ENCODE measurements at places on chromosomes 13 and 19. TPM values are rescaled to one million over a fixed set of nuclear protein-coding genes. Genes with fewer than 3 reads are reported as not detected.
A peak's percentile ranks its signal among the peaks of the same experiment; 100 is the strongest.

DNA sequence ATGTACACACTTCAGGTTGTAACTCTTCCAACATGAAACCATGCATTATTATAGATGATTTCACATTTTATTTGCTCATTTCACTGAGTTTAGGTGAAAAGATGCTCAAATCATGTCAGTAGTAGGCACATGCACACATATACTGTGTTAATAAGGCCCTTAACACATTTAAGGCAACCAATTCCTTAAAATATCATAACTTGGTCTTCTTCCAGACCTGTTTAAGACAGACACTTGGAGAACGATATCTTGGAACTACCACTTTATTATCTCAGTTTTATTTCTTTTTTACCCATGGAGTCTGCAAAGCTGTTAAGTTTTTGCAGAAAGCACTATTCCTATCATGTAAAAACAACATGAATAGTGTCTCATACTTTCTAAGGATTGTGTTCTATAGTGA lies 395.2 kb upstream of the MIR17HG start:
- DNase-seq: no peak

Gene TRPC4
- total RNA-seq: 3.4 TPM

Gene OSCAR
- 1.7 TPM for total RNA-seq

Gene PTGER1
- 3.0 TPM for total RNA-seq

Gene TMEM238
- total RNA-seq: 20.8 TPM

DNA sequence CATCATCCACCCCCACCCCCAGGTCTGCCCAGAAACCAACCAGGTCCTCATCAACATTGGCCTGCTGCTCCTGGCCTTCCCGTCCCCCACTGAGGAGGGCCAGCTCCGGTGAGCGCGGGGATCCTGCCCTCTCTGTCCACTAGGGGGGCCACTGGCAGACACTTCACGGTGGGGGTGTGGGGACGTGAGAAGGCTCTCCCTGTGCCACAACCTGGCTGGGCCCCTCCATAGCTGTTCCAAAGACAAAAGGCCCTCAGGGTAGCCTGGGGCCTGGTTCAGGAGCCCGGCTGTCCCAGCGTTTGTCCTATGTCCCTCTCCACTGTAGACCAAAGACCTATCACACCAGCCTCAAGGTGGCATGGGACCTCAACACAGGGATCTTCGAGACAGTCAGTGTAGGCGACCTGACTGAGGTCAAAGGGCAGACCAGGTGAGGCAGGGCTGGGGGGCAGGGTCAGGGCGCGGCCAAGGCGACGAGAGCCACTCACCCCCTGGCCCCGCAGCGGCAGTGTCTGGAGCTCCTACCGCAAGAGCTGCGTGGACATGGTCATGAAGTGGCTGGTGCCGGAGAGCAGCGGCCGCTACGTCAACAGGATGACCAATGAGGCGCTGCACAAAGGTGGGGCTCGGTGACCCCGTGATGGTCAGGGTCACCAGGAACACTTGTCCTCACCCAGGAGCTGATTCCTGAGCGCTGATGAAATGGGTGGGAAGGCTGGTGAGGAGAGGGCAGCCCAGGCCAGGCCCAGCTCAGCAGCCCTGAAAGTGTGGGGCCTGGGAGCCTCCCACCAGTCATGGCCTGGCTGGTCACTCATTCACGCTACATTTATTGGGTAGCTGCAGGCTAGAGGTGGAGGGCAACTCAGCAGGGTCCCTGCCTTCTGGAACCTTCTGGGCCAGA lies 7.9 kb downstream of the DCAF15 start:
- DNase-seq: no peak

DNA sequence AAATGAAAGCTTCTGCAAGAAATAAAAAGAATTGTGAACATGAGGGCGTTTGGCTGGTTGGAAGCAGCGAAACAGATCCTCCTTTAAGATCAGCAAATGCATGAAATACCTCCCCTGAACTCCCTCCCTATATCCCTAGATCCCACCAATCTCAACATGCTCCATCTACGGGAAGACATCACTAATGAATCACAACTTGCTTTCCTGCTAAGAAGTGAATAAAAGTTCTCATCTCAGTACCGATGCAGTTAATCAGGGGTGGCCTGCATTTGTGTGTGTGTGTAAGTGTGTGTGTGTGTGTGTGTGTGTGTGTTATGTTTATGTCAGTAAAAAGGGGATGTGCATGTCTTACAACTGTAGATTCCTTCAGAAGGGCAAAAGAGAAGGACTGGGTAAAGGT lies 238.7 kb downstream of the LIG4 start:
- DNase-seq: no peak

DNA sequence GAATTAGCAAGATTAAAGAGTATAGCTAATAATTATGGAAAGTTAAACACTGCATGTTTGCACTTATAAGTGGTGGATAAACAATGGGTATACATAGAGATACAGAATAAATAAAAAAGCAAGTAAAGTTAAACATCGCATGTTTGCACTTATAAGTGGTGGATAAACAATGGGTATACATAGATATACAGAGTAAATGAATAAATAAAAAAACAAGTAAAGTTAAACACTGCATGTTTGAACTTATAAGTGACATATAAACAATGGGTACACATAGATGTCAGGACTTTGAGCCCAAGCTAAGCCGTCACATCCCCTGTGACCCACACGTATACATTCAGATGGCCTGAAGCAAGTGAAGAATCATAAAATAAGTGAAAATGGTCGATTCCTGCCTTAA lies 1533.3 kb upstream of the SPRY2 start:
- no peak for DNase-seq

Gene PGLYRP2
- total RNA-seq: 0.34 TPM

- DNase-seq: no peak
Observed at GRCh38 chr19:33496038-33496895, 25.3 kb downstream of the PEPD start.

Gene CELF5
- total RNA-seq: 0.62 TPM

Gene KLK13
- not detected for total RNA-seq

DNA sequence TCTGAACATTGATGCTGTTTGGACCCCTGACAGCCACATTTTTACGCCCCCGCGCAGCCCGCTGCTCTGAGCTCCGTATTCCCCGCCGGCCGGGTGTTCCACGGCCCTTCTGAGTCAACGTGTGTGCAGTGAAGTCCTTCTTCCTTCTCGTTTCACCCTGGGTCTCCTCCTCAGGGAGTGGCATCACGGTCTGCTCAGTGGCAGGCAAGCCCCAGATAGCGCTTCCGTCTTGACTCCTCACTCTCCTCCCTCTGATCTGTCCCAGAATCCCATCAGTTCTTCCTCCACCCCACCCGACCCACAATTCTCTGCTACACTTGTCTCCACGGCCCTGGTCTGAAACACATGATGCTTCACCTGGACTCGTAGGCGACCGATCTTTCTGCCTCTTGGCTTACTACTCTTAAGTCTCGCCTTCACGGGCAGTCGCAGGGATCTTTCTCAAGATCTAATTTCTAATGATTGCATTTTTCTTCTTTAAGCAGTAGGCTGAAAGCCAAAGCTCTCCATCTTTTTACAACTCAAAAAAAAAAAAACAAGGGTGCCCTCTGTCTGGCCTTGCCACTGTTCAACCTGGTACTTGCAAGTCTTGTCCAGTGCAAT lies 33.9 kb downstream of the CCNE1 start:
- DNase-seq: peak; percentile 52

Gene MEIOSIN
- not detected for total RNA-seq

DNA sequence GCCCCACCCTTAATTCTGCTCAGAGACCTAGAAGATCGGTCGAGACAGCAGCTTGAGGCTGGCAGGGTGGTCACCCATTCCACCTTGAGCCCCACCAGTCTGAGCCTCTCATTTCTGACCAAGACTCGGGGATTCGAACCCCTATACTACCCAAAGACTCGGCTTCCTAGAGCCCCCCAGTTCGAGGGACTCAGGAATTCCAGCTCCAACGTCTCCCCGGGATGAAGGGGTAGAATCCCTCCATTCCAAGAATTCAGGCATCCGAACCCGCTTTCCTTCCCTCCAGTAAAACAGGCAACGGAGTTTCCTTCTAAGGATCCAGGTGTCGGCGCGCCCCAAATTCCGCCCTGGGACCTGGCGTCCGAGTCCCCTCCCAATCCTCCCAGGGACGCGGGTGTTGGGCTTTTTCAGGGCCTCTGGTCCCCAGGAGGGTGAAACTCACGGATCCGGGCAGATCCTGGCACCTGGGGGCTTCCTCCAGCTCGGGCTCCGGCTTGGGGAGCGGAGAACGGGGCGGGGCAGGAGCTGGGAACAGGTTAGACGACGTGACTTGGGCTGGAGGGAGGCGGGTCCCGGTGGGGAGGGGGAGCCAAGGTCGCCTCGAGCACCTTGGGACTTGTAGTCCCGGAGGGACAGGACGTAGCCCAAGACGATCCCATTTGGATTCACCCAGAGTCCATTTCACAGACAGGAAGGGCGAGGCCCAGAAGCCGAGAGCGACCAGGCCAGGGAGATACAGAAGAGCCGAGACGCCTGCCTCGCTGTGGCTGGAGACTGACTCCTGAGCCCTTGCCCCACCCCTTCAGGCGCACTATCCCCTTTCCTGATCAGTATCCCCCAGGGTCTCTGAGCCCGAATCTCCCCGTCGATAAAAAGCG lies at the start of gene PPP1R13L:
Gene PPP1R13L (minus strand): TSS at position 513 of the 878 bp plus-strand sequence. CDS start 6,751 bp downstream, outside the sequence.
- peak; percentile 93 for DNase-seq

Gene MAMSTR
- 2.2 TPM for total RNA-seq

Gene JAK3
- 16.8 TPM for total RNA-seq

DNA sequence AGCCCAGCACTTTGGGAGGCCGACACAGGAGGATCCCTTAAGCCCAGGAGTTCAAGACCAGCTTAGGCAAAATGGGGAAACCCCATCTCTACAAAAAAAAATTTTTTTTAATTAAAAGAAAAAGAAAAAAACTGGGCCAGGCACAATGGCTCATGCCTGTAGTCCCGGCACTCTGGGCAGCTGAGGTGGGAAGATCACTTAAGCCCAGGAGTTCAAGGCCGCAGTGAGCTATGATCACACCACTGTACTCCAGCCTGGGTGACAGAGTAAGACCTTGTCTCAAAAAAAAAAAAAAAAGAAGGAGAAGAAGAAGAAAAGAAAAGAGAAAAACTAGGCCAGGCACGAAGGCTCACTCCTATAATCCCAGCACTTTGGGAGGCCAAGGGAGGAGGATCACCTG lies 4.3 kb downstream of the ELL start:
- no peak for DNase-seq

Gene CDX2
- total RNA-seq: not detected

GRCh38 chr13:43003010-43003409 lies 11.0 kb upstream of the EPSTI1 start:
- no peak for DNase-seq

- DNase-seq: no peak
Observed at GRCh38 chr13:33303855-33304597, 18.5 kb upstream of the STARD13 start.

DNA sequence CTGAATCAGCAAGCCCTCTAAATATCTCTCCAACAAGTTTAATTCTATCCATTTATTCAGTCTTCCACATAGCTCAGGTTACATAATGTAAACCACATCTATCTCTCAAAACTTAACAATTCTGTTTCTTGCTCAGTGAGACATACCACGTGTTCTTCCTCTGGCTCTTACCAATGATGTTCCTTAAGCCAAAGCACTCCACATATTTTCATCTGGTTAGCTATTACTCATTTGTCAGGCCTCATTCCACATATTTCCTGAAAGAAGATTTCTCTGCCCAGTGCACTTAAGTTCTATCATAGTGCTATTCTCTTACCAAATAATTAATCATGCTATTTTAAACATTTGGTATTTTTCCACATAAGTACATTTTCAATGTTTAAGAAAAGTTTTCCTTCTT lies 403.3 kb upstream of the ATXN8OS start:
- no peak for DNase-seq

- DNase-seq: no peak
Observed at GRCh38 chr19:45136507-45137178, 24.1 kb downstream of the NKPD1 start.

- DNase-seq: peak; percentile 80
Observed at GRCh38 chr19:11963566-11964355, 1.1 kb upstream of the ZNF763 start.

GRCh38 chr13:114142640-114143490 lies 10.4 kb upstream of the RASA3 start:
- DNase-seq: no peak

DNA sequence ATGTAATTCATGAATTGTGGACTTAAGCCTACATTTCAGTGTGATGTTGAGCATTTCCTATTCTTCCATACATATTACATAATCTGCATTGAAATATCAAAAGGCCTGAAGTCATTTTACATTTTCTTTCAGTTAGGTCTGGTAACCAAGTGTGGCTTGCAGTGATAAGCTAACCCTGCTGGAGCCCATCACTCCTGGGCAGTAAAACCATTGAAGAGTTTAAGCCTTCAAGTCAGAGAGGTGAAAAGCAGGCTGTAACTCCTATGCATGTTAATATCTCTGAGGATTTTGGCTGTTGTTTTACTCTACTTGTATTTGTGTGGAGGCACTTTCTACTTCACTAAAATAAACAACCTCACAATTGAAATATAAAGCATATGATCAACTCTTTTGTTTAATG lies 248.8 kb downstream of the SLITRK5 start:
- no peak for DNase-seq

Gene EPSTI1
- 4.1 TPM for total RNA-seq

DNA sequence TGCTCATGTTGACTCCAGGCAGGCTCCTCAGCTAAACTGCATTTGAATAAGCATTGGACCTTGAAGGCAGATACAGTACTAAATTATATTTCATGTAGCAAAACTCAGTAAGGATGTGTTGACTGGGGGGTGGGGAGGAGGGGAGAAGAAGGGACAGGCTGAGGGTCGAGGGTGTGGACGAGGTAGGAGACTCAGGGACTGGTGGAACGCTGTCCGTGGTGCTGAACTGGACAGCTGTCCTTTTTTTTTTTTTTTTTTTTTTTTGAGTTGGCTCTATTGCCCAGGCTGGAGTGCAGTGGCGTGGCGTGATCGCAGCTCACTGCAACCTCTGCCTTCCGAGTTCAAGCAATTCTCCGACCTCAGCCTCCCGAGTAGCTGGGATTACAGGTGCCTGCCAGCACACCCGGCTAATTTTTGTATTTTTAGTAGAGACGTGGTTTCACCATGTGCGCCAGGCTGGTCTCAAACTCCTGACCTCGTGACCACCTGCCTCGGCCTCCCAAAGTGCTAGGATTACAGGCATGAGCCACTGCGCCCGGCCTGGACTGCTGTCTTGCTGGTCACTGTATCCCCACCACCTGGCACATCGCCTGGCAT lies 33.2 kb upstream of the CASP14 start:
- DNase-seq: no peak

DNA sequence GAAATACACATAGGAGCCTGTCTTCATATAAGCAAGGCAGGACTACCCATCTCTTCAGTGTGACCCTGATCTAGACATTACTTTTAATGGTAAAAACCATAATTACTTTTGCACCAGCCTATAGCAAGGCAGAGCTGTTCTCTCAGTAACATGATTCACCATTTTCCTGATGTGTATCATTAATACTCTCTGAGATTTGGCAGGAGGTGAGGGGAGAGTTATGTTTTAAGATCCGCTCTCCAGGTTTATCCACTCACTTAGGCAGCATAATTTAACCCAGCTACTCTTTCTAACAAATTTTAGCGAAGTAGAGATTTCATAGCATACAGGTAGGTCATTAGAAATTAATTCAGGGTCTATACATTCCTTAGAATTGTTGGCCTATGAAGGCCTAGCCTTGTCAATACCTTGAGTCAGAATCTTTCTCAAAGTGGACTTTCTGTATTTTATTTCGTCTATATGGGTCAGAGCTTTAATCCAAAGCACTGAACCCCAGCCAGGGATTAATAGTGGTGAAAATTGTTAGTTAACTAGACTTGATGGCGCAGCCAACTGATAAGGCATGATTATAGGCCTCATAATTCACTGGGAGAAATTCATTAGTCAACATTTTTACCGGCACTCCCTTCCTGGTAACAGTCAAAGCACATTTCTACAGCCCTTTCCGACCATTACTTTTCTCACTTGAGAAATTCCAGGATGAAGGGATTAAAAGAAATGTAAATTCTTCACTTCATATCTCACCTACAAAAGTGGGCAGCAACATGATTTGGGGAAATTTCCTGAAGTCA lies 955.1 kb downstream of the DIAPH3 start:
- DNase-seq: no peak

Gene CA11
- total RNA-seq: 9.6 TPM
